ENCODE measurements at places on chromosomes 12 and 14. TPM values are rescaled to one million over a fixed set of nuclear protein-coding genes. Genes with fewer than 3 reads are reported as not detected.

Gene PTGER2
- 0.77 TPM for total RNA-seq

Gene CD4
- 1.4 TPM for total RNA-seq

Gene TSPAN11
- 36.8 TPM for total RNA-seq

Gene RBM23
- total RNA-seq: 48.7 TPM

All from motor neuron (in vitro differentiated cells).